Mesendoderm (in vitro differentiated cells): ENCODE measurements at places on chromosomes 12 and 14.
A peak's percentile ranks its signal among the peaks of the same experiment; 100 is the strongest.

DNA sequence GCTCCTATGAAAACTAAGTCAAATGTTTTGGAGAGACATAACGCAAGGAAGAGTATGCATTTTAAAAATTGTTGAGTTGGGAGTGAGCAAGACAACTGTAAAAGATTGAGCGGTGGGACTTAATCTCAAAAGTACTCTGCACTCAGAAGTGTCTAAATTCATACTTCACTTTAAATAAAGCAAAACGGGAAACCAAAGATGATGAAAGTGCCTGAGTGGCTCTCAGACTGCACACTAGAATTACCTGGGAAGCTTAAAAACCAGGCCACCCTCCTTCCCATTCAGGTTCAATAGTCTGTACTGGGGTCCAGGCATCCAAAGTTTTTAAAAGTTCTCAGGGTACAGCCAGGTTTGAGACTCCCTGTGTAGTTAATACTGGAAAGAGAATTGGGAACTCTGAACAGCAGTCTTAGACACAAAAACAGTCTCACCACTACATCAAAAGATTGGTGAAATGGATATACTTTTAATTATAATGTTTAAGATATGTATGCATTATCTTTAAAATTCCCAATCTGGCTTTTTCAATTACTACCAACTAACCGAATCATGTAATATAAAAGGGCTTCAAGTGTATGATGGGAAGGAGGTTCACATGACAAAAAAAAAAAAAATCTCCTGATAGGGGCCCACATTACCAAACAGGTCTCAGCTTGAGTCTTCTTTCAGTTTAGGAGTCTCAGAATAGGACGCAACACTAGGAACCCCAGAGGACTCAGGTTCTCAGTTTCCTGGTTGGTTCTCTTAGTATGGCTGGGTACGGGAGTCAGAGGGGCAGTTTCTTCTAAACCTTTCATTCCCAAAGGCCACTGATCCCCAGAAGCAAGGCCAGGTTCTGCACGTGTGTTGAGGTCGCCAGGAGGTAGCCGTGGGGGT, 1.0 kb downstream of the HOMEZ start:
- no peak for DNase-seq

GRCh38 chr12:31803306-31804184, 74.7 kb upstream of the AMN1 start:
- DNase-seq, result peak; percentile 88

DNA sequence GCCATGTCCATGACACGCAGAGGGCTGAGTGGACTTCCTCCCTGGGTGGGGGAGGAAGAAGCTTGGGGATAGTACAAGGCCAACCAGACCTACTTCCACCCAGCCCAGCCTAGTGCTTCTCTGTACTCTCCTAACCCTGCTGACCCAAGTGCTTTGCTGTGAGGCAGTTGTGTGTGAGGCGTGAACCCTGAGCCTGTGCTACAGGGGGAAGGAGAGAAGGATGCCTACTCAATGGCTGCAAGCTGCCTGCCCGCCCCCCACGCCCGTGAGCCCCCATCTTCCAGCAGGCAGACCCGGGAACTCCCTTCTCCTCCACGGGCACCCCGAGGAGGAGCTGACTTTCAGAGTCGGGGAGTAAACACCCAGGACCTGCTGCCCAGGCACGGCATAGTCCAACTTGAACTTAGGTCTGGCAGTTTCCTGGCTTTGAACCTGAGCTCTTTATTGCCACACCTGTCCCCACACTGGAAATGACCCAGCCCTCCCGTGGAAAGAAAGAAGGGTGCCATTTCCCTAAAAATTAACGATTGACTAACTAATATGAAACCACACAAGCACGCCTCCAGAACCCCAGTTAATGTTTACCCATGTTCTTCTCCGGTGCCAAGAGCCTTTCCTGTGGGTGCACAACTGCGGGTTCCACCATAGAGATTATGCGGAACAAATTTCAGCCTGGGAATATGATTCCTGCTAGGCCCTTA, 10.8 kb downstream of the ALDH2 start:
- no peak for DNase-seq

DNA sequence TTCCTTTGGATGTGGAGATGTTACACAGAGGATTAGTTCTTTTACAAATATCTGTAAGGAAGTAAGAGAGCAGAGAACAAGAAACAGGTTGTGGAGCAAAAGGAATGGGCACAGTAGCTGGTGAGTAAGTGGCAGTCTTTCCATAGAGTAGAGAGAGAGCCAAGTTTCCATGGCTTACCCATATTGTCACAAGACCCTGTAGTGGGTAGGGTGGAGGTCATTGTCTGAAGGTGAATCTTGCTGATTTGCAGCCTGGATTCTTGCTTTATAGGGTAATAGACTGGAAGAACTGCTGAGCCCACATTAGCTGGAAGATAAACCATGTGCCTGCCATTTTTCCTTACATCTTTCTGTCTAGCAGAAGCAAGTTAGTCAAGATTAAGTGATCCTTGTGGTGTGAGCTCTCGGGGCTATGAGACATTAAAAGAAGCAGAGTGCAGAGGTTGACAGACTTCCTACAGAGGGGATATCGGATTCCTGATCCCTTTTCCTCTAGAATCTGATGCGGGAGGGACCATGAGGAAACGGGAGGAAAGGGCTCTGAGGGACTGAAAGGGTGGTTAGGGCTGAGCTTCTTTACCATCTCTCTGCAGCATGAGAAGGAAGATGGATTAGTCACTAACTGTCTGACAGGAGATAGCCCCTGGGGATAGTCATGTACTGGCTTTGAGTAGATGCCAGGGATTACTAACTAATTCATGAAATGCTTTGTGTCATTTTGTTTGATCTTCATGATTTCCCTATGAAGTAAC, 44.0 kb upstream of the LRTM2 start:
- DNase-seq, result peak; percentile 92

GRCh38 chr12:2876431-2877046, 435 bp downstream of the FOXM1 start:
- DNase-seq, result peak; percentile 73

GRCh38 chr12:12899530-12900380, 8.4 kb downstream of the GPRC5A start:
- DNase-seq, result no peak

DNA sequence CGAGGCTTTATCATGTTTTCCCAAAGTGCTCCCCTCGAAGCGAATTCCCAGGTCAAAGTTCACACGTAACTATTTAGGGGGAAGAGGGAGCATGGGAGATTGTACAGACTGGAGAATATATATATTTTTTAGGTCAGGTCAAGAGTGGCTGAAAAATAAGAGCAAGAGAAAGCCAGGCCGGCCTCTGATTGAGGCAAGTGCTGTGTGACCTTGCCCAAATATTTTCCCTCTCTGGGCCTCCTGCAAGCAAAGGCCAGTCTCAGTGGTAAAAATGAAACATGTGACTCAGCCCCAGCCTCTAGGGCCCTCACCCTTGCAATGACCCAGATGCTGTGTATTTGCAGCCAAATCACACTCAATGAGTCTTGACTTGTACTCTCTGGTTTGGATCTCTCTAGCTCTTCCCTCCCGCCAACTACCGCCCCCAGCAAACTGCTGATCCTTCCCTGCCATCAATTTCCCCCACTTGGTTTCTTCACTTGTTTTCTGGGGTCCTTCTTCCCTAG, 34.1 kb downstream of the SMUG1 start:
- no peak for DNase-seq

GRCh38 chr12:111643427-111643826, 42.3 kb downstream of the BRAP start:
- no peak for DNase-seq
